ENCODE measurements at places on chromosomes 3 and 15. TPM values are rescaled to one million over a fixed set of nuclear protein-coding genes. Genes with fewer than 3 reads are reported as not detected.
A peak's percentile ranks its signal among the peaks of the same experiment; 100 is the strongest.

GRCh38 chr15:68427366-68427765 lies 4.6 kb downstream of the ITGA11 start:
- no peaks in the 10 kb centered on the region for H3K36me3 ChIP-seq
- DNase-seq, result no peak
- H3K4me3 ChIP-seq, result no peak overlapping the region
- no peak overlapping the region for H3K27ac ChIP-seq

The MLF1 gene
- 20.2 TPM for total RNA-seq

DNA sequence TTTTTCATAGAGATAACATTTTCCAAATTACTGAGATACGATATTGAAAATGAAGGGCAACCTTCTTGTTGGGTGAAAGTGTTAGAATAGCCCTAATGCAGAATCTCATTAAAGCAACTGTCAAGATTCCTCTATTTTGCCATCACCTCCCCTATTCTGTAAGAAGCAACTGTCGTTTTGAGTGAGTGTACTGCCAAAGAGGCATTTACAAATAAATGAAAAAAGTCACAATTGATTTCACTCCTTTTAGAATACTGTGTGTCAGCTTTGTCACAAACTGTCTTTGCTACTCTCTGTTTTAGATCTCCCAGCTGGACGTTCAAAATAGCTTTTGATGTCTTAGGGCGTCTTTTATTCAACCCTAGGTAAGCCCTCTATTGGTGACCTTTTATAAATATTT lies 322.8 kb upstream of the NAALADL2 start:
- H3K36me3 ChIP-seq, result no peaks in the 10 kb centered on the region
- DNase-seq, result no peak
- H3K4me3 ChIP-seq, result no peak overlapping the region
- H3K27me3 ChIP-seq, result no peaks in the 10 kb centered on the region
- H3K27ac ChIP-seq, result no peak overlapping the region

GRCh38 chr3:89043406-89043932 lies 64.0 kb upstream of the EPHA3 start:
- H3K27ac ChIP-seq, result no peak overlapping the region
- no peak for DNase-seq

GRCh38 chr15:56053046-56053400 lies 59.6 kb upstream of the NEDD4 start:
- H3K36me3 ChIP-seq, result no peaks in the 10 kb centered on the region
- no peaks in the 10 kb centered on the region for H3K4me1 ChIP-seq
- no peaks in the 10 kb centered on the region for H3K27me3 ChIP-seq
- no peak for DNase-seq
- H3K27ac ChIP-seq, result no peak overlapping the region

GRCh38 chr3:114446600-114446999 lies 152.8 kb downstream of the TIGIT start:
- peaks cover 21% of the 10 kb centered on the region for H3K4me1 ChIP-seq
- DNase-seq, result no peak
- no peaks in the 10 kb centered on the region for H3K36me3 ChIP-seq
- H3K27me3 ChIP-seq, result no peaks in the 10 kb centered on the region
- no peak overlapping the region for H3K27ac ChIP-seq

DNA sequence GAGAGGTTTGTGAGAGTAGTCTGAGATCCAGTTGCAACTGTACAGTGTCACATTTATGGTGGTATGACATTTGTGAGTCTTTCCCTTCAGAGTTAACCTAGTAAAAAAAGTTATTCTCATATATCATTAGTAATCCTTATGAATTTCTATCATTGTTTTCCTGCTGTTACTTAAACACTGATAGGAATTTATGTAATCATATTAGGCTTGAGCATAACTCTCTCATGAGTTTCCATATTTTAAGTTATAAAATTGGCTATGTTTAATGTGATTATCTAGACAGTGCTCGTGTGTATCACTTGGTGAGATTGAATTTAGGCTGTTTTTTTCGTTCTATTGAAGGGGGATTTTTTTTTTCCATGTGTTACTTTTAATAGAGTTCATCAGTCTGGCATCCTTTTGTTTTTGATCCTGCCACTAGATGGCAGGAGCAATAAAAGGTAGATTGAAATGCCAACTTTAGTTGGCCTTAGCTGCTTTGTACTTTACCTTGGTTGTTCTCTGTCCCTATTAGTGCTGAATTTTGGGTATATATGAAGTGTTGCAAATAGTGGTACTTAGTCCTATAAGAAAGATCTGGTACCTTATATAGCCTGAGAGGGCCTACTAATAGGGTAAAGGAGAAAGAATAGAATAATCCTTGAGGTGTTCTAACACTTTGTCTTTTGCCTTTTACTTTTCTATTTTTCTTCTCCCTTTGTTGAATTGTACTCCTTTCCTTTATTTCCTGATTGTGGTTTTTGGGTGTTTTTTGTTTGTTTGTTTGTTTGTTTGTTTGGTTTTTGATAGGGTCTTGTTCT lies 17.9 kb downstream of the STT3B start:
- H3K36me3 ChIP-seq, result peaks cover 10% of the 10 kb centered on the region
- H3K4me1 ChIP-seq, result peaks cover 11% of the 10 kb centered on the region
- no peak for DNase-seq
- H3K27ac ChIP-seq, result peak overlapping the region; percentile 90

The CLRN1 gene
- total RNA-seq, result not detected

The PLAAT1 gene
- total RNA-seq, result 2.2 TPM

The GOLGA6L7 gene
- not detected for total RNA-seq

The MB21D2 gene
- 13.4 TPM for total RNA-seq

The MORC1 gene
- not detected for total RNA-seq

DNA sequence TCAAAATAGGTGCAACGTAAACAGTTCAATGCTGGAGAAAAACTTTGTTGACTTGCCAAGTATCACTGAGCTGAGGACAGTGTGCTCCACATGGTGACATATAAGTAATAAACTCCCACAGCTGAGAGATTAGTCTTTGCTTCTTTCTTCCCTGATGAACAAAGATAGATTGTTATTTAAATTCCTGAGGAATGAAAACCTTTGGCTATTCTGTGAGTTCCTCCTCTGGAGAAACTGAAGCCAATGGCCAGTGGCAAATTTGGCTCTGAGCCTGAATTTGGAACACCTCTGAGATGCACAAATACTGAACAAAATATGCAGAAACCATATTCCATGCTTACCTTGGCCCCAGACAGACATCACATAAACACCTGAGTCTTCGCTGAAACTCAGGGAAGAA lies 63.3 kb downstream of the RPL22L1 start:
- no peak overlapping the region for H3K27ac ChIP-seq
- peaks cover 15% of the 10 kb centered on the region for H3K4me1 ChIP-seq
- no peaks in the 10 kb centered on the region for H3K36me3 ChIP-seq
- DNase-seq, result no peak
- peaks cover 1% of the 10 kb centered on the region for H3K27me3 ChIP-seq

The ROPN1 gene
- not detected for total RNA-seq

DNA sequence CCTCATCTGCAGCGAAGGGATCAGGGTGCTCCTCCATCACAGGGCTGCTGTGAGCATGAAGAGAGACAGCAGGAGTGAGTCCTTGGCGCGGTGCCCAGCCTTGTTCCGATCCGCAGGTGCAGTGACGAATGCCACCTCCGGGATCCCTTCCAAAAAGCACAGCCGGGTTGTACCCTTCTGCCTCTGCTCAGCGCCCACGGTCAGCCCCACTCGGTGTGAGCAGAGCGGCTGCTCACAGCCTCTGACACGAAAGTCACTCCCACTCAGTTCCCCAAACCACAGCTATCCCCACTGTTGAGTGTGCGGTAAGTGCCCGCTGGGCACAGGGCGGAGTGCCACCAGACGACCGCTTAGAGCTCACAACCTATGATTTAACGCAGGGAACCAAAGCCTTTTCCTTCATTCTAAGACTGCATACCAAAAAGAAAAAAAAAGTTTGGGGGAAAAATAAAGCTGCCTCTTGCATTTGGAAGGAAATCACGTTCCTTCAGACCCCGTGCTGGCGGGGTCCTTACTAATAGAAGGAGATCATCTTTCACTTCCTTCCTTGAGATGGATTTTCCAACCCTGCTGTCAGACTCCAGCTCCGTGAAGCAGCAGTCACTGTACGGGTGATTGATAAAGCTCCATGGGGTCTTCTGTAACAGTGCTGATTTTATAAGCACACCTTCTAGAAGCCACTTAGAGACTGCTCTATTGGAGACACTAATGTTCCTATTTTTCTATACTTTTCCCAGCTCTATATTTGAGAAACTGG lies 34.7 kb upstream of the TUBGCP5 start:
- no peaks in the 10 kb centered on the region for H3K4me1 ChIP-seq
- no peaks in the 10 kb centered on the region for H3K27me3 ChIP-seq
- no peaks in the 10 kb centered on the region for H3K36me3 ChIP-seq
- no peak overlapping the region for H3K4me3 ChIP-seq
- no peak for DNase-seq
- no peak overlapping the region for H3K27ac ChIP-seq

- H3K4me1 ChIP-seq, result no peaks in the 10 kb centered on the region
- H3K27me3 ChIP-seq, result peaks cover 24% of the 10 kb centered on the region
- H3K4me3 ChIP-seq, result no peak overlapping the region
- no peaks in the 10 kb centered on the region for H3K36me3 ChIP-seq
- no peak overlapping the region for H3K27ac ChIP-seq
Observed at GRCh38 chr3:34364335-34364734, 565.9 kb downstream of the PDCD6IP start.

The GOLGA6A gene
- total RNA-seq, result 0.89 TPM

- no peaks in the 10 kb centered on the region for H3K36me3 ChIP-seq
- H3K4me1 ChIP-seq, result peaks cover 1% of the 10 kb centered on the region
- H3K27ac ChIP-seq, result no peak overlapping the region
Observed at GRCh38 chr15:31970007-31970406, 60.3 kb upstream of the CHRNA7 start.

- no peak overlapping the region for H3K27ac ChIP-seq
- H3K4me1 ChIP-seq, result no peaks in the 10 kb centered on the region
- no peak for DNase-seq
- peaks cover 8% of the 10 kb centered on the region for H3K36me3 ChIP-seq
- H3K4me3 ChIP-seq, result no peak overlapping the region
- H3K27me3 ChIP-seq, result no peaks in the 10 kb centered on the region
Observed at GRCh38 chr3:141277451-141277850, 45.8 kb downstream of the PXYLP1 start.

DNA sequence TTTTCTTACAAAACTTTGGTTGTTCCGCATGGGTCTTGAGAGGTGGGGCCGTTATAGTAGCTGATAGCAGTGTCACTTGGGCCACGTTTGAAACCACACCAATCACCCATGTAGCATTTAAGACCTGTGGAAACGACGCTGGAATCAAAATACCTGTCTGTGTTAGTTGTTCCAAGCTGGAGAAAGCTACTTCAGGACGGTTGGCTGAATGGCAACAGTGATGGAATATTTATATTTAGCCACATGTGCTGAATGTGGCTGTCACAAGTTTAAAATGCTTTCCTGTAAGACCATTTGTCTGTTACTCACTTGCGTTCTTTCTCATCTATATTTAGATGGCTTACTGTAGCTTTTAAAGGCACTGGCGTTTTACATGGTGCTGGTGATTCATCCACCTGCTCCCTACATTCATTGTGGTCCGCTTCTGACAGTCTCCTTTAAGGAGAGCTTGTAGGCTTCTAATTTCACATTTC lies 1.4 kb downstream of the DNAJA4 start:
- no peak overlapping the region for H3K4me3 ChIP-seq
- H3K36me3 ChIP-seq, result no peaks in the 10 kb centered on the region
- no peaks in the 10 kb centered on the region for H3K4me1 ChIP-seq
- H3K27ac ChIP-seq, result no peak overlapping the region
- DNase-seq, result no peak

The ACP3 gene
- total RNA-seq, result 9.1 TPM

GRCh38 chr15:64430000-64430735 lies 30.2 kb upstream of the ZNF609 start:
- no peak overlapping the region for H3K4me3 ChIP-seq
- no peak for DNase-seq
- H3K27ac ChIP-seq, result peak overlapping the region; percentile 68
- peaks cover 12% of the 10 kb centered on the region for H3K4me1 ChIP-seq
- no peaks in the 10 kb centered on the region for H3K27me3 ChIP-seq

The KLHL6 gene
- total RNA-seq, result 0.12 TPM

The IL17RB gene
- 10.9 TPM for total RNA-seq

- H3K4me1 ChIP-seq, result peaks cover 27% of the 10 kb centered on the region
- no peak for DNase-seq
- no peaks in the 10 kb centered on the region for H3K36me3 ChIP-seq
- H3K27ac ChIP-seq, result no peak overlapping the region
- no peak overlapping the region for H3K4me3 ChIP-seq
Observed at GRCh38 chr3:12655701-12656100, 8.2 kb downstream of the RAF1 start.

DNA sequence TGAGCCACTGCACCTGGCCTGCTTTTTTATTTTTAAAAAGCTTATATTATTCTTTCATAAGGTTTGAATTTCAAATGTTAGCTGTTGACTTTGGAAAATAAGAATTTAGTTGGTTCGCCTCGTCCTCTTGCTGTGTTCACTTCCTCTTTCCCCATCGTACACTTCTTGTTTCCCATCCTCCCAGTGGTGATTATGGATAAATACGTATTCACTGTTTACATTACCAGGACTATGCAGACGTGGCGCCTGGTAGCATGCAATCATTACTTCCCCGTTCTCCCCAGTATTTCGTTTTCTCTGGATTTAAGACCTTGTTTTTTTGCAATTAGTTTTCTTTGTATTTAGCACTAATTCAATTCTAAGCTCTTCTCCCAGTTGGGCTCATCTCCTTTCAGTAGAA lies 70.1 kb downstream of the LMLN start:
- no peak overlapping the region for H3K27ac ChIP-seq
- H3K4me1 ChIP-seq, result peaks cover 2% of the 10 kb centered on the region
- DNase-seq, result no peak

The THRB gene
- total RNA-seq, result 28.4 TPM

The SPATA12 gene
- 0.16 TPM for total RNA-seq

- no peak for DNase-seq
- no peaks in the 10 kb centered on the region for H3K27me3 ChIP-seq
- no peaks in the 10 kb centered on the region for H3K4me1 ChIP-seq
- no peak overlapping the region for H3K27ac ChIP-seq
Observed at GRCh38 chr15:58678683-58679082, 70.8 kb downstream of the ADAM10 start.

DNA sequence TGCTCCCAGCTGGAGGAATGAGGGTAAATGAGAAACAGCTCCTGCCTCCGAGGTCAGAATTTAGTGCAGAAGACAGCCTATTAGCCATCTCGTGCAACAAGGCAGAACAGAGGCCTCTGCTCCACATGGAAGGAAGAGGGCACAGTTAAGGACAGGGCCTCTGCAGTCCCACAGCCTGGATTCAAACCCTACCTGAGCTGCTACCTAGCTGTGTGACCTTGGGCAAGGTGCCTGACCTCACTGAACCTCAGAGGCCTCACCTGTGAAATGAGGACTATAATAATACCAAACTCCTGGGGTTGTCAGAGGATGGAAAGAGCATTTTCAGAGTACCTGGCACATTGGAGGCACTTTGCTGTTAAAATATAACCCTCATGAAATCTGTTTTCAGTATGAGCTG lies 285.7 kb upstream of the CTNNB1 start:
- H3K4me1 ChIP-seq, result peaks cover 17% of the 10 kb centered on the region
- no peaks in the 10 kb centered on the region for H3K36me3 ChIP-seq
- no peaks in the 10 kb centered on the region for H3K27me3 ChIP-seq
- DNase-seq, result no peak
- no peak overlapping the region for H3K4me3 ChIP-seq

Measured in progenitor cell of endocrine pancreas (in vitro differentiated cells).